ENCODE measurements at places on chromosomes 3 and 15. TPM values are rescaled to one million over a fixed set of nuclear protein-coding genes. Genes with fewer than 3 reads are reported as not detected.

SHC4 gene
- total RNA-seq: 4.9 TPM

RETNLB gene
- total RNA-seq: not detected

GOLGA6D gene
- not detected for total RNA-seq

HMG20A gene
- total RNA-seq: 67.2 TPM

MORF4L1 gene
- total RNA-seq: 472 TPM

GP5 gene
- 0.09 TPM for total RNA-seq

ADAMTSL3 gene
- not detected for total RNA-seq

GRCh38 chr3:185764163-185764979 lies 60.5 kb downstream of the IGF2BP2 start:
- H3K4me1 ChIP-seq: peaks cover 62% of the 10 kb centered on the region
- DNase-seq: peak; percentile 38
- no peaks in the 10 kb centered on the region for H3K36me3 ChIP-seq
- peak overlapping the region; percentile 75 for H3K4me3 ChIP-seq

DNA sequence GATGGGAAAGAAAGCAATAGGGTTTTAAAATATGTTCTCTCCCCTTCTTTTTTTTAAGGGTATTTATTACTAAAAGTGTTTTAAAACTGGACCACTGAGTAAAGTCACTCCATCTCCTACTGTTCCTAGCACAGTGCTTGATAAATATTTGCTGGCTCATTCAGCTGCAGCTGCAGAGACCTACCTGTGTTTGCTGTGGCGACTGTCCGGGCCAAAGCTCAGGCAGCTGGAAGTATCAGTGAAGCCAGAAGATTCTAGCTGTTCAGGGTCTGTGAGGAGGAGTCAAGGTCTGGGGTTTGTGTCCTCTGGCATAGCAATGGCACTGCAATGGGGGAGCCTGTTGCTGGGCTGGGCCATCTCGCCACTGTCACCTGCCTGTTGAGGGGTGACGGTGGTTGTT lies 109.9 kb downstream of the RPLP1 start:
- no peak overlapping the region for H3K27ac ChIP-seq
- peaks cover 12% of the 10 kb centered on the region for H3K4me1 ChIP-seq
- no peaks in the 10 kb centered on the region for H3K36me3 ChIP-seq
- H3K4me3 ChIP-seq: no peak overlapping the region
- no peak for DNase-seq

GRCh38 chr3:108088697-108089096 lies 2.1 kb downstream of the CD47 start:
- no peak for DNase-seq
- H3K27ac ChIP-seq: no peak overlapping the region
- peaks cover 16% of the 10 kb centered on the region for H3K27me3 ChIP-seq

DNA sequence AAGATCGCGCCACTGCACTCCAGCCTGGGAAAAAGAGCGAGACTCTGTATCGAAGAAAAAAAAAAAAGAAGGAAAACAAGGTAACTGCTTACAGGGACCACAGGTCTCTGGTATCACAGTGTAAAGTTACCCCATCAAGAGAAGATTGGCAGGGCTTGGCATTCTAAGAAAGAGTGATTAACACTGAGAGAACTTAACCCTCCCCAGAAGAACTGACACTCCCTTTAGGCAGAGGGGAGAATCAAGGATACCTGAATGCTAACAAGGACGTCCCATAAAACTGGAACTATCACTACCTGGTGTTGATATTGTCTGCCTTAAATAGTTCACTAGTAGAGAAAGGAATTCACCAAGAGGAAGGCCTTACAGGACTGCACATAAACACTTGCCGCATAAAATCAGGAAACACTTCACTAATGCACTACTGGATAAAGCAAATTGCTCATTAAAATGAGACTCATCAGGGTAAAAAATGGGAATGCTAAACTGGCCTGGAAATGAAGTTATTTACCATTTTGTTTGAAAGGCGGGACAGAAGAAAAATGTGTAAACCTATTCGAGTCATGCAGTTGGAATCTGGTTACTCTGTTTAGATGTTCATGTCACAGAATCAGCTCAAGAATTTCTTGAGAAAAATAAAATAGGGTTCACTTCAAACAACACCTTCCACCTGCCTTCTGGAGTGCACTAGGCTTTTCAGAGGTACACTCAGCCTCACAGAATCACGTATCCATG lies 121.6 kb downstream of the FOXP1 start:
- no peaks in the 10 kb centered on the region for H3K27me3 ChIP-seq
- no peak for DNase-seq
